Spinal cord (tissue), 10 donors: ENCODE measurements at places on chromosomes 12 and 14. TPM values are rescaled to one million over a fixed set of nuclear protein-coding genes. Genes with fewer than 3 reads are reported as not detected.

The MYH6 gene
- total RNA-seq: 0.11 TPM

The FZD10 gene
- total RNA-seq: 9.9 TPM

The ANKS1B gene
- total RNA-seq: 89.5 TPM

The BHLHE41 gene
- total RNA-seq: 13.4 TPM

The PLCZ1 gene
- 0.40 TPM for total RNA-seq

The NPAS3 gene
- total RNA-seq: 23.2 TPM

The GARIN6 gene
- total RNA-seq: not detected

The RPL10L gene
- total RNA-seq: not detected

The FGF23 gene
- 0.40 TPM for total RNA-seq

The HNF1A gene
- total RNA-seq: not detected

The ERBB3 gene
- total RNA-seq: 73.9 TPM

The FAM181A gene
- total RNA-seq: 3.3 TPM

The TCL1A gene
- 0.11 TPM for total RNA-seq

The TAS2R8 gene
- 0.89 TPM for total RNA-seq

The CIROP gene
- total RNA-seq: 0.10 TPM
